Right cardiac atrium (tissue), 5 donors: ENCODE measurements at places on chromosomes 12 and 14. TPM values are rescaled to one million over a fixed set of nuclear protein-coding genes. Genes with fewer than 3 reads are reported as not detected.

P2RX2 gene
- total RNA-seq = not detected

DNA sequence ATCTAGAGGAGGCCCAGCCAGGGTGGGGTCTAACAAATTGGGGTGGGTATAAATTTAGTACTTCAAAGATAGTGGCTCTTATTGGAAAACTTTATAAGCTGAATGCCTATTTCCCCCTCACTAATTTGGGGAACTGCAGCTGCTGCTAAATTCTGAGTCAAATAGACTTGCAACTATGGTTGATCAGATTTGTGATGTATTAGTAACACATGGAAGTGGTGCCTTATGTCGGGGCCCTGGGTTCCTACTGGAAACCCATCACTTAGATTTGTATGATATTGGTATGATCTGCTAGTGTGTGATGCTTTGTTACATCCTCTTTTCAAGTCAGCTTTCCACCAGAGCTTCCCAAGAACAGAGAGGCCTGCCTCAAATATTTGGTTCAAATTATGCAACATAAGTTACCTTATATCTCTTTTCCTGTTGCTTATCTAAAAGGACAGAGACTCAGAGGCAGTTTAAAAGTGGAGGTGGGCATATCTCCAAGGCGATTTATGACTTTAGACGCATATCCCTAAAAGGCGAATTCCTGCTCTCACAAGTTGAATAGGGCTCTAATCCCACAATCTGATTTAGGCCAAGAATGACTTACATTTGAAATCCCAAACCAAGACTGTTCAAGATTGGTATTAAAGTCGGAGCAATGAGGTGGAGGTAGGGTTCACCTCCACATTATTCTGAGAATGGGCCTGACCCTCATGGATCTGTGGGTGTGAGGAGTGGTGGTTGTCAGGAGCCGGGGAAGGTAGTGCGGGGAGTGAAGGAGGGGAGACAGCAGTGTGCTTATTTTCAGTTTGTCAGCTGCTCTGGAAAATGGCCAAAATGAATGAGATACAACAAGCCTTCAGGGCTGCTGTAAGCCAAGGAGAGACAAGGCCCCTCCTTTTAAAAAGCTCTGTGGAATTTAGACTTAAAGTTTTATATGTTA lies 425.8 kb downstream of the RAD51B start:
- DNase-seq = peak; percentile 57

DNA sequence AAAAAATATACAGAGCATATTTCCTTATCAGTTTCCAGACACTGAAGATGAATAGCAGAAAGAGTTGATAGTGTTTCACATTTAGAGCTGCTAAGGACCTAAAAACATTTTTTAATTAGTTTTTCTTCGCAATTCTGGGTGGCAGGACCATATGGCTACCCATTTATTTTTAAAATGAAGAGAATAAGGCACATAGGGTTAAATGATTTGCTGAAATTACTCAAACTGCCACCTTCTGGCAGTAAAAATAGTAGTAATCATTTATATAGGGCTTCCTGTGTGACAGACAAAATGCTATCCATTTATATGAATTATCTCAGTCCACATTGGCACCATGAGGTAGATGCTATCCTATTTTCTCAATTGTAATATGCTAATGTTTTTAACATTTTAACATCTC lies 108.6 kb upstream of the CCDC196 start:
- no peak for DNase-seq

- DNase-seq = no peak
These were observed 831 bp upstream of the RPS6KA5 start for GRCh38 chr14:91061056-91061887.

DNA sequence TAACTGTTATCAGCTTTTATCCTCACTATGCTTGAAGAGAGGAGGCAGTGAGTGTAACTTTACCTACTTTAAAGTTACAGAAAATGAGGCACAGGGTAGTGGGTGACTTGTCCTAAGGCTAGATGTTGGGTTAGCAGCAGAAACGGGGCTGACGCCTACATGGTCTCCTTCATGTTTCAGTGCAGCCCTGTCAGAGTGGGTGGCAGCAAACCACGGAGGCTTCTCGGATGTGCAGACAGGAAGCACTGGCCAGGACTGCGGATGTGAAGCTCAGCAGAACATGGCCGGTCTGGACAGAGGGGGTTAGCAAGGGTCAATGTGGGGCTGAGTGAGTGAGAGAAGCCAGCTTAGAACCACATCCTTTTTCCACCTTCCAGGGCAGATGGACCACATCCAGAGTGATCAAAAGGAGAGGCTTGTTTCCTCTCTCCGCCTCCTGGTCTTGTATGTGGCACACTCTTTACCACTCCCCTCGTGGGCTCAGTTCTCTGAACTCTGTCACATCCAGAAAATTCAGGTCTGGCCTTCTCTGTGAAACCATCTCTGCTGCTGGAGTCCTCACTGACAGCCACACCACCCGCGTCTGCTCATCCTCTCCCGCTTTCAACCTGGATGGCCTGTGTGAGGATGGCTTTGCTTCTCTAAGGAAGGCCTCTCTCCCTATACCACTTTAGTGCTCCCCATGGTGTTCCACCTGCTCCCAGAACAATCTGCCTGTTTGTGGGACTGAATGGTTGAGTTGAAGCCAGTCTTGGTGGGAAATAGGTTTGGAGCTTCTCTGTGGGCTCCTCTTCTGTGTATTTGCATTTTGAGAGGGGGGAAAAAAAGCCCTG lies 14.1 kb downstream of the SUSD6 start:
- DNase-seq = peak; percentile 79

FOXG1 gene
- total RNA-seq = not detected

DIO2 gene
- 1.1 TPM for total RNA-seq

DNA sequence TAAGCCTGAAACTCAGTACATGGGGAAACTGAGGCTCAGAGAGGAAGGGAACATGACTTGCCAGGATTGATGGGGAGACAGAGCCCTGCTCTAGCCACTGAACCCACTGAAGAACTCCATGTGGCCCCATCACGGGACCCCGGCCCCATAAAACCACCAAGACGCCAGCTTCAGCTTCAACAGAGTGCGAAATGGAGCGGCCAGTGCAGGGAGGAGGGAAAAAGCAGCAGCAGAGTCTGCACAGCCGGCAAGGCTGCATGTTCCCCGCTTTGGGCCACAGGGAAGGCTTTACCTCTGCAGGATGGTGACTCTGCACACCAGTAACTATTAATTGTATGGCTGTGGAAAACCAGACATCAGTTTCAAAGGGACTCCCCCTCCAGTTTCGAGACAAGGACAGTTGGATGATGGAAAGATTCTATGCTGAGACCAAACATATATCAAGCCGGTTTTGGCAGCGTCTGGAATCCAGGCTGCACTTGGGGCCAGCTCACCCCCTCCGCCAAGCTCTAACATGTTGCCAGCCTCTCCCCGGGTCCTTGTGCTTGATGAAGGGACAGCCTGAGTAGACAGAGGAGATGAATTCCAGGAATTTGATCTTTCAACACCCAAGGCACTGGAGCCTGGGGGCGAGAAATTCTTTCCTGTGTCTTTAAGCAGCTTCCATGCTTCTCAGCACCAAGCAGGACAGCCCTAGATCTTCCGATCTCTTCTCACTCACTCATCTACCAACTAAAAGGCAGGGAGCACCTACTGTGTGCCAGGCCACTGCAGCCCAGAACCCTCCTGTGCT lies 55.7 kb upstream of the BCL11B start:
- DNase-seq = no peak

GRCh38 chr14:37437490-37437889 lies 157.6 kb downstream of the FOXA1 start:
- DNase-seq = no peak

TSPAN19 gene
- not detected for total RNA-seq

HOXC12 gene
- not detected for total RNA-seq

GRCh38 chr14:62071039-62071438 lies 308.8 kb downstream of the SNAPC1 start:
- DNase-seq = no peak

PLEKHG7 gene
- not detected for total RNA-seq

DNA sequence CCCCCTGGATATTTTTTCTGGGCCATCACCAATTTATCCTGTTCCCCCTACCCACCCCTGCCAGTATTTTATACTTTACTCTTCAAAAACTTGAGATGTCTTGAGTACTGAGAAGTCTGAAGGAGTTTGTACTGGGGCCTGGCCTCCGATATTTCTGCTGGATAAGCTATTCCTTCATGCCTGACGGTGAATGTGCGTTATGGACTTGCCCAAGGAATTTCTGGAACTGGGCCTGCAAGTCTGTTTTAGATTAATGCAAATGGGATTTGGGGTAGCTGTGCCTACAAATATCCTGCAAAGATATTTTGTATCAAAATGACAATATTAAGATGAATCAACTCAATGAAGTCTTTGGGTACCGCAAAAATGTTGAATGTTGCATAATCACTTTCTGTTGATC lies at the start of gene PTCSC3:
Gene PTCSC3, minus strand, starts transcription at position 199 of the 400 bp plus-strand sequence.
- no peak for DNase-seq

TMEM233 gene
- total RNA-seq = 0.31 TPM

DNA sequence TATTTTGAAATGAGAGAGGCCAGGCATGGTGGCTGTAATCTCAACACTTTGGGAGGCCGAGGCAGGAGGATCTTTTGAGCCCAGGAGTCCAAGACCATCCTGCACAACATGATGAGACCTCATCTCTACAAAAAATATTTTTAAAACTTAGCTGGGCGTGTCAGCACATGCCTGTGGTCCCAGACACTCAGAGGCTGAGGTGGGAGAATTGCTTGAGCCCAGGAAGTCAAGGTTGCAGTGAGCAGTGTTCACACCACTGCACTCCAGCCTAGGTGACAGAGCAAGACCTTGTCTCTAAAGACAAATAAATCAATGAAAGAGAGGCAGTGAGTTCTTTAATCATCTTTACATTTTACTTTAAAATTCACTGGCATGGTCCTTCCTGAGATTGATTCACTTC lies 124.5 kb downstream of the DUSP6 start:
- DNase-seq = no peak

- DNase-seq = no peak
These were observed 151.6 kb downstream of the KCNA5 start for GRCh38 chr12:5195244-5195643.

- no peak for DNase-seq
These were observed 436.1 kb downstream of the DAD1 start for GRCh38 chr14:22152903-22153302.

DNA sequence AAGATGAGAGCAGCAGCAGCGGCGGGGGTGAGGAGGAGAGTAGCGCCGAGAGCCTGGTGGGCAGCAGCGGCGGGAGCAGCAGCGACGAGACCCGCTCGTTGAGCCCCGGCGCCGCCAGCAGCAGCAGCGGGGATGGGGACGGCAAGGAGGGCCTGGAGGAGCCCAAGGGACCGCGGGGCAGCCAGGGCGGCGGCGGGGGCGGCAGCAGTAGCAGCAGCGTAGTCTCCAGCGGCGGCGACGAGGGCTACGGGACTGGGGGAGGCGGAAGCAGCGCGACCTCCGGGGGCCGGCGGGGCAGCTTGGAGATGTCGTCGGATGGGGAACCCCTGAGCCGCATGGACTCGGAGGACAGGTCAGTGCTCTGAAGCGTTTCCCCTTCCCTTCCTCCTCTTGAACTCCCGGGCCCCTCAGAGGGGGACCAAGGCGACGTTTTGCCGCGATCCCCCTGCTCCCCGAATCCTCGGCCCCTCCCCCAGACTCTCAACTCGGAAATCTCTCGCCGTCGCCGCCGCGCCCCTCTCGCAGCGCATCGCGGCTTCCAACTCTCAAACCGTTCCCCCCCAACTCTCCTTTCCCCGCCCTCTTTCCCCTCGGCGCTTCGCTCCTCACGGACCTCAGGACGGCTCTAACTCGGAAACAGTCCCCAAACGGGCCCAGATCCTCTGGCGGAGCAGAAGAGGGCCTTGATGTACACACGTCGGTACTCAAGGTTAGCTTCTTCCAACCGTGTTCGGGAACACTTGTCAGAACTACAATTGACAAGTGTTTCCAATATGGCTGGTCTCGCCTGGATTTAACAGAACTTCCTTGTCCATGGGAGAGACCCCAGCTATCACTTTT lies 947 bp downstream of the AEBP2 start:
- DNase-seq = peak; percentile 83

GRCh38 chr12:31759632-31760459 lies 31.0 kb upstream of the AMN1 start:
- no peak for DNase-seq

DNA sequence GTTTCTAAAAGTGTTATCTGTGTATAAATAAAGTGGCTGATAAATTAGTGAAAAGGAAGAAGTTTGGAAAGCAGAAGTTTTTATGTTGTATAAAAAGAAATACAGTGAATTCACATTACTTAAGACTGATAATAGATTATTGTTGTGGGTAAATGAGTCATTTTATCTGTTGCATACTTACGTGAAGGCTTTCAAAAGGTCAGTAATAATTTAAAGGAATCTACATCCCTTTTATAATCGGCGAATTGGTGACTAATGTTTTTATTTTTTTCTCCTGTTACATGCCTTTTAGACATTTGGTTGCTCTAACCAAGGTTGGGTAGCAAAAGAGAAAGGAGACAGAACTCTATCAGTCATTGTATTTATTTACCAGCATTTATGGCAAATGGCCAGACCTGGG lies 155.9 kb downstream of the SLC41A2 start:
- no peak for DNase-seq

ANKRD33 gene
- not detected for total RNA-seq

DNA sequence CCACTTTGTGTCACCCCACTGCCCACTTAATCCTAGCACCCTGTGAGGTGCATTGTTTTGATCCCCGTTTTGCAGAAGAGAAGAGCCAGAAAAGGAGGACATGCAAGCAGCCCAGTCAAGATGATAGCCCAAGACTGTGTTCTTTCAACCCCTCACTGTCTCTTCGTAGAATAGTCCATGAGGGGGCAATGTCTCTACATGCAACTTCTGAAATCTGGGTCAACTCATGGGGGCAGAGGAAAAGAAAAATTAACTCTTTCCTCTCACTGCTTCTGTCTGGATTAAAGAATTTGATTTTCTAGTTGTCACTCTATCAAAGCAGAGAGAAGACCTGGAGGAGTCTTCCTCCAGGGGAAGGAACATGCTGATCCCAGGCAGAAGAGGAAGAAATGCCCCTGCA lies 229.6 kb upstream of the NOS1 start:
- DNase-seq = no peak

FAM161B gene
- total RNA-seq = 4.6 TPM

DNA sequence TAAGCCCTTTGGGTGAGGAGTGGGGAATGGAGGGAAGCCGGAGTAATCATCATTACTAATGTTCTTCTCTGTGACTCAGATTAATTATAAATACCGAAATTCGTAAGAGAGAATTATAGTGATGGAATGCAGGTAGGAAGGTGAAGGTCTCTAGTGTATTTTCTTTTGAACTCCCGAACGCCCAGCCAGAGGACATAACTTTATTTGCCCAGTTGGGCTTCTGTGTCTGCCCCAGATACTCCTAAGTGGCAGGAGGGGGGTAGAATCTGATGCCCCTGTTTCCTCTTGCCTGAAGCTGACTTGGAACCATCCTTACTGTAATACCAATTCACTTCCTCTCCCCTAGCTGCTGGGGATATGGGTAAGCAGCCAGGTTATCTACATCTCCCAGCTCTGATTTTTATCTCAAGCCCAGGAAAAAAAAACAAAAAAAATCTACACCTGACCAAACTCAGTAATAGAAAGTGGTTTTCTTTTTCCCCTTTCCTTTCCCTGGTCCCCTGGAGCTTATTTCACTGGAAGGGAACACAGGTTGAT lies 84.4 kb upstream of the CISTR start:
- DNase-seq = no peak

- no peak for DNase-seq
These were observed 11.2 kb upstream of the DHRS2 start for GRCh38 chr14:23624830-23625404.

RTL1 gene
- not detected for total RNA-seq

- DNase-seq = no peak
These were observed 94.0 kb upstream of the PPM1H start for GRCh38 chr12:63028951-63029350.
